ENCODE measurements at places on chromosomes 12 and 14.

GRCh38 chr14:71472356-71473340, 459.6 kb upstream of the RGS6 start:
- no peak for DNase-seq

DNA sequence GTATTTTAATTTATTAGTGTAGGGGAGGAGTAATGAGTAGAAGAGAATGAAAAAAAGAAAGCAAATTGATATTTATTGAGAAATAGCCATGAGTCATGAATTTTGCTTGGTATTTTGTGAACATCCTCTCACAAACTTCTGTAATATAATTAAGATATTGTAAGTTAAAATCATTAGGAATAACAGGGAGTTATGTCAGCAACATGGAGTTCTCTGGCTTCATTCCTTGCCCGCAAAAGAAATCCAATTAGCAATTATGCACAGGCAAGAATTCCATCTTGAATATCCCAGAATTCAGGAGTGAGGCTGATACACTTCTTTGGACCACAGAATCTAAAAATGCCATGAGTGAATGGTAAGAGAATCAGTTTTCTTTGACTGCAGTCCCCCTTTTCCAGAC, 94.3 kb upstream of the PTHLH start:
- DNase-seq: no peak

DNA sequence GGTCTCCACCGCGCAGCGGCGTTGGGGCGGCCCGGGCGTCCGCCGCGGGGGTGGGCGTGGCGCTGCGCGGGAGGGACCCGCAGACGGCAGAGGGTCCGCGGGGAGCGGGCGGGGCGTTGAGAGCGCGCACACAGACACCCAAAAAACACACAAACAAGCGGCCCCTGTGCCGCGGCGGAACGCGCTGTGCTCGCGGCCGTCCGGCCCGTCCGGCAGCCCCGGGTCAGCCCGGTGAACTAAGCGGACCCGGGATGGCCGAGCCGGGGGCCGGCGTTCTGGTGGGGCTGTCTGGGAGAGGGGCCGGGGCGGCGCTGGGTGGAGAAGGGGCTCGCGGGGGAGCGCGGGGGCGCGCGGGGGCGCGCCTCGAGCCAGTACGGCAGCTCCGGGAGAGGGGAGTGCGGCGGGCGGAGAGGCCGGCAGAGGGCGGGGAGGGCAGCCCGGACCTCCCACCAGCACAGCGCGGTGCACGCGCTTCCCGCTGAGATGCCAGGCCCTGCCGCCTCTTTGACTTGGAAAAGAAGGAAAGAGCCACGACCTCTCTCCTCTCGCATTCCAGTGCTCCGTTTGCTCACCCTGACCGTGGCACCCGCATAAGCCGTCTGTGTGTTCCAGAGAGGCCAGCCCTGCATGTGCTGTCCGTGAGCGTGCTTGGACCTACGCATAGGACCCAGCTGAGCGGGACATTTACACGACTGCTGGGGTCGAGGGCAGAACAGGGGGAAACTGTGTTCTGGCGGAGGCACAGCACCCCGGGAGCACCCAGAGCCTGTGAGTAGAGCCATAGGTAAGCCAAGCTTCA, 10.3 kb downstream of the SLC6A12 start:
- DNase-seq: peak; percentile 62

DNA sequence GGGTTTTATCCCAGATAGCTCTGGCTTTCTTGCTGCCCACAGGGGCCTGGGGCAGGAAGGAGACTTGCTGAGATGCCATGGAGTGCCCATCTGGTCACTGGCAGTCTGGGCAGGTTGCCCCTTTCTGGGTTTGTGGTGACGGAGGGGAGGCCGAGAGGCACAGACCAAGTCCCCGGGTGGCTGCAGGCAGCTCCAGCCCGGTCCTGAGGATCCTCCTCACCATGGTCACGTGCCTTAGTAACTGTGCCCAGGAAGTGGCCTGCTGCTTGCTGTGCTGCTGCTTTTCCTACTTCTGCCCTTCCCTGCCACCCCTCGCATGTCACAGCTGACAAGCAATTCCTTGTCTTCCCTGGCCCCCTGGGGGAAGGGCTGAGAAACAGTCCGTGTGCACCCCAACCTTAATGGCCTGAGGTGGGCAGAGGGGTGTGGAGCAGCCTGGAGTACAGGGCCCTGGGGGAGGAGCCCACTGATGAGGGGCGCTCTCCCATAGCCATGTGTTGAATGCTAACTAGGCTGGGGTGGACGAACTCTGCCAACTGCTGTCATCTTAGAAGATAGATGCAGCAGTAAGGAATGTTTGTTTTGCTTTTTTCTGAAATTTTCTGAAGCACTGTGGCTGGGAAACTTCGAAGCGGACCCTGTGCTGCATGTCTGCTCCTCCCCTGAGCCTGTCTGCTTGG, 54.9 kb upstream of the SRSF5 start:
- DNase-seq: no peak

DNA sequence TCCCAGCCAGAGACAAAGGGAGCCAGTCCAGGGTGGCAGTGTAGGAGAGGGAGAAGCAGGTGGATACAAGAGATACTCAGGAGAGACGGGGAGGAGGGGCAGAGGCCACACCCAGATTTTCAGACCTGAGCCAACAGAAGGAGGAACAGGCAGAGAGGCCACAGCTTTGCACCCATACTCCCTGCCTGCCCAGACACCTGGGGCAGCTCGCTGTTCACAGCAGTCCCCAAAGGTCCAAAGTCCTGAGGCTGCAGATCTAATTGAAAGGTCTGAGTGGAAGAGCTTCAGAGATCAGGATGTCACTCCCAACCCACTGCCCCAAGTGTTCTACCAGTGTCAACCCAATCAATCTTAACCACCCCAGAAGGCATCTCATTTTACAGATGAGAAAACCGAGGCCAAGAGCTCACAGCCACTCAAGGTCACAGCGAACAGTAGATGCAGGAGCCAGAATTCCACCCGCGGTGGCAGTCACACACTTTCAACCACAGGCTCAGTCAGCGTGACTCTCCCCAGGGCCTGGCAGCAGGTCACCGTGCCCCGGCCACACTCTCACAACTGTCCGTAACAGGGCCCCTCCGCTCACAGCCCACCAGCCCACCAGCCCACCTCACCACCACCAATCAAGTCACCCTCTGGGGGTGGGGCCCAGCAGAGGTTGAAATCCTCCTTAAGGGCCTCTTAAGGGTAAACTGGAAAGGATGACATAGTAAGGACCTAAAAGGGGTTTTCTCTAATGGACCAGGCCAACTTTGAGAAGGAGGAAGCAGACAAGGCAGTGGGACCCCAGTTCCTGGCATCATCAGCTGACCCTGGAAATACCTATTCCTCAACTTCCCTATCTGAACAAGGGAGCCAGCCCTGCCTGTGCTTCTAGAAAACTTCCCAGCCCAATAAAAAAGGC, 33.3 kb downstream of the ACTN1 start:
- DNase-seq: no peak

DNA sequence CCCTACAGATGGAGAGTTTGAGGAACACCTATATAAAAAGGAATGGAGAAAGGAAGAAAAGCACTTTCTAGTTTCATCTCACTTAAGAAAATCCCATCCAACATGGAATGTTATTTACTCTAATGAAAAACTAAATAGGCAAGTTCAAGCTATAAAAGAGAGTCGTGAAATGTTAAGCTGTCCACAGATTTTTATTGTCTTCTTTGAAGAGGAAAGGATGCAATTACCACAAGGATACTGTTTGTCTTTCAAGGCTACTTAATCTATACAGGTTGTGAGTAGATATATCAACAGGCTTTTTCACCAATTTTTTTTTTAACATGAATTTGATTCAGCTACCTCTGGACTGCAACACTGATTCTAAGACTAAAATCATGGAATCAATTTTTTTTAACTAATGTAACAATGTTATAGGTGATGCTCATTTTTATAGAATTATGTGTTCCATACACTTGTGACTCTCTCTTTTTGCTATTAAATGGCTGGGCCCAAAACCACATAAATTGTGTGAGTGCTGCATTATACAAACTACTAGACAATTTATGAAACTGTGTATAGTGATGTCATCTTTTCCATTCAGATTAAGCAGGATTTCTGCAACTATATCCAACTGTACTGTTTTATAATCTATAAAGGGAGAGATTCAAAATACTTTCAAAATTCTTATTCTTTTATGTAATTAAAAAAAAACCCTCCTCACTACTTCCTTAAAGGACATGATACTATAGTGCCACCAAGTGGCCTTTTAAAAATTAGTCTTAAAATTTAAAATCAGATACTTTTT, 26.8 kb upstream of the BMAL2 start:
- peak; percentile 63 for DNase-seq

DNA sequence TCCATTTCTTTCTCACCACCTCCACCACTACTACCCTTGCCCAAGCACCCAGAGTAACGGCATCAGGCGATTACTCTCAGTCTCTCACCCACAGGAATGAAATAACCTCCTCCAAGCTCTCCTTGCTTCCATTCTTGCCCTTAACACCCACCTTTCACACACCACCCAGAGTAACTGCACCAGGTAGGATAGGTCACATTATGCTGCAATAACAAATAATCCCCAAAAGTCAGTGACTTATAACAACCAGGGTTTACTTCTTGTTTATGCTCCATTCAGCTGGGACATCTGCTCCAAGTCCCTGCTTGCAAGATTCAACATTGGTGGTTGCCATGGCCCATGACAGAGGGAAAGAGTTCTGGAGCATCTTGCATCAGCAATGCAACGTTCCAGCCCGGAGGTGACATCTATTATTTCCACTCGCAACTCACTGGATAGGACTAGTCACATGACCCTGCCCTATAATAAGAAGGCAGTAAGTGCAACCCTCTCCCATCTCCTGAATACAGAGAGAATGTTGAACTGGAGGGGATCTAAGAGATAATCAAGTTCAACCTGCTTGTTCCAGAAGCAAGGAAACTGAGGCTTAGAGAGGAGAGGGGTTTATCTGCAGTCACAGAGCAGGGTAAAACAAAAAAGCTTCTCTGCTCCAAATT, 41.5 kb upstream of the FICD start:
- no peak for DNase-seq

DNA sequence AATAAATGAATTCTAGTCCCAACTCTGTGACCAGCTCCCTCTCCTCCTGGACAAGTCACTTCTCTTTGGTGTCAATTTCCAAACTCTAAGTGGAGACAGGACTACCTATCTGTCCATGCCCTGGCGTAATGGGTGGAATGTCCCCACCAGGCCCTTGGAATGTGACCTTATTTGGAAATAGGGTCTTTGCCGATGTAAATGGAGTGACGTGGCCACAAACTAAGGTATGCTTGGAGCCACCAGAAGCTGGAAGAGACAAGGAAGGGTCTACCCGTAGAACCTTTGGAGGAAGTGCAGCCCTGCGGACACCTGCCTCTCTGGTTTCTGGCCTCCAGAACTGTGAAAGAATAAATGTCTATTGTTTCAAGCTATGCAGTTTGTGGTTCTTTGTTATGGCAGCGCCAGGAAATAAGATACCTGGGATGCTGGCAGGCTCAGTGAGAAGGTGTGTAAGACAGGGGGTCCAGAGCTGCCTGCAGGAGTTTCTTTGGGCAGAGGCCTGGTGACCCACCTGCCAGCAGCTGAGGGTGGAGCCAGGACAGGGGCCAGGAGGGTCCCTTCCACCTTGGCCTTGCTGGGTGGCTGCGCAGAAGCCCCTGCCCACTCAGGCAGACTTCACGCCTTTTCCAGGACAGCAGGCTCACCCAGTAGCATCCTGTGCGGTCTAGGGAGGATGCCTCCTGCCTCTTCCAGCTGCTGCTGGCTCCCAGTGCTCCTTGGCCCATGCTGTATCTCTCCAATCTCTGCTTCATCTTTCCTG, 45.8 kb downstream of the ARL6IP4 start:
- no peak for DNase-seq

DNA sequence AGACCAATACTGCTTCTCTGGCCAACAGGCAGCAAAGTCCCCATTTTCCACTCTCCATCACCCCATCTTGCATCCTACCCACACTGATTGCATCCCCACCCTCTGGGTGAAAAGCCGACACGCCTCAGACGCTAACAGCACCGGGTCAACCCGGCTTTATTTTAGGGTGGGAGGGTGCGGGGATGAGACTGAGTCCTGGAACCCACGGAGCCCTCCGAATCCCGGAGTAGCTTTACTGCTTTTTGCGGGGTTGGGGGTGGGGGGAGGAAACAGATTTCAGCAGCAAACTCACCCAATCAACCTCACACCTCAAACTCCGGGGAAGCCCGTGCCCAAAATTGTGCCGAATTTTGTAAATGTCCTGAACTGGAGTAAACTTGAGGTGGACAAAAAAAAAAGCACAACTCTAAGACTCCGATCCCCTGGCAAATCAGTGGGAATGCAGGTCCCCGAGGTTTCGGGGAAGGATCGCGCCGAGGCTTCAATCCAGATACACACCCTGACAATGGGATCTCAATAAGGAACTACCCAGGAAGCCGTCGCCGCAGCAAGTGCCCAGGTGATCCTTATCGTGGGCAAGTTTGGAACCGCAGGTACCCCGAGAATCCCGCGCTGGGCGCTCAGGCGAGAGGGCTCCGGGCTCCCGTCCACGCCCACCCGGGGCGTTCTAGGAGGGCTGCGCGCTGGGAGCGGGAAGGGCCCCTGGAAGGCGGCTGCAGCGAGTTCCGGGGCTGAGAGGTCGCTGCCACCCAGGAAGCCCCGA, 1.1 kb downstream of the GCH1 start:
- DNase-seq: peak; percentile 50

GRCh38 chr14:78974691-78975090, 804.5 kb downstream of the NRXN3 start:
- no peak for DNase-seq

GRCh38 chr12:55499810-55500252, 7.7 kb downstream of the OR6C68 start:
- no peak for DNase-seq

DNA sequence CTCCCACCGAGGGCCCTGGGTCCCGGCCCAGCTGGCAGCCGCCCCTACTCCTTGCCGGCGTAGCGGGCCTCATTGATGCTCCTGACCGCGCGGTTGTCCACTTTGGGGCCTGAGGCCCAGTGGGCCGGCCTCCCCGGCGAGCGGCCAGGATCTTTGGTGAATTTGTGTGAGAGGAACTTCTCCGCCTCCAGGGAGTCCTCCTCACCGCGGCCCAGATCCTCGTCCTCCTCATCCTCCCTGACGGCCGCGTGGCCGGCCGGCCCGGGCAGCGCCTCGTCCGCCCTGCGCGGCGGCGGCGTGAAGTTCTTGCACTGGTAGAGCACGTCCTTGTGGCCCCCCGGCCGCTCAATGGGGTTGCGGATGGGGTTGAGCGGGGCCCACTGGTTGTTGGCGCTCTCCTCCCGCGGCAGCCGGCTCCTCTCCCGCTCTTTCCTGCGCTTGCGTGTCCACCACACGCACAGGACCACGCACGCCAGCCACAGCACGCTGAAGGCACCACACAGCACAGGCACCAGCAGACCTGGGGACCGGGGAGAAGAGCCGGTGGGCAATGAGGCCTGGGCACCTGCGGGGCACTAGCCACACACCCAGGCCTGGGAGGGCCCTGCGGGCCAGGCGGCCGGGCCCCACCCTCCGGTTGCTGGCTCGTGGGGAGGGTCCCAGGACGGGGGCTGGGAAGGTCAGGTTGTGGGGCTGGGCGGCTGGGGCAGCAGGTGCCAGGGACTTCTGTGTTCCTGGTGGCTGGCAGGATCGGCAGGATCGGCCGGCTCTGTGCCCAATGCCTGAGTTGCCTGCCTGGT, 25.7 kb downstream of the JAG2 start:
- no peak for DNase-seq

DNA sequence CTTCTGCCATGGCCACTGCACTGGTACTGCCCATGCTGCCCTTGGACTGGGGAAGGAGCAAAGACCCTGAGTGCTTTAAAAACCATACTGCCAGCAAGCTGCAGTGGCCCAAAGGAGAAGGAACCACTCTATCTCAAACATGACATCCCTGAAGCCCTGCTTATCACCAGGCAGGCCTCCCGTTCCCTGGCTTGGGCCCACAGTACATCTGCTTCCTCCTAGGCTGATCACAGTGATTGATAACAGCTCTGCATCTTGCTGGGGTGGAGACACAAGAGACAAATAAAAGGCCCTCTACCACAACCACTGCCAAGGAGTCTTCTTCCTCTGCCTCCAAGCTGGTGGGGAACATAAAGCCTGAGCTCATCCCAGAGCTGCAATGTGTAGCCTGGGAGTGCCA, 567.5 kb downstream of the TRHDE start:
- DNase-seq: no peak

All from GM23338 (cell line).